ENCODE measurements at places on chromosomes 4 and X. TPM values are rescaled to one million over a fixed set of nuclear protein-coding genes. Genes with fewer than 3 reads are reported as not detected.

TMEM47 gene
- not detected for polyA plus RNA-seq

MND1 gene
- polyA plus RNA-seq = not detected

GAGE12J gene
- polyA plus RNA-seq = not detected

MAGEC2 gene
- not detected for polyA plus RNA-seq

CXCL5 gene
- polyA plus RNA-seq = 0.35 TPM

GRCh38 chr4:8235686-8236085 is 33.9 kb upstream of the HTRA3 start:
- no peak for DNase-seq

- DNase-seq = no peak
Measured at GRCh38 chr4:26174027-26174426, 146.8 kb upstream of the RBPJ start.

GRCh38 chrX:46744009-46744408 is 14.9 kb downstream of the SLC9A7 start:
- no peak for DNase-seq

GRCh38 chrX:151966236-151966635 is 8.2 kb downstream of the GABRE start:
- DNase-seq = no peak

- peak; percentile 18 for DNase-seq
Measured at GRCh38 chr4:108171339-108172230, 2.9 kb upstream of the LEF1 start.

DNA sequence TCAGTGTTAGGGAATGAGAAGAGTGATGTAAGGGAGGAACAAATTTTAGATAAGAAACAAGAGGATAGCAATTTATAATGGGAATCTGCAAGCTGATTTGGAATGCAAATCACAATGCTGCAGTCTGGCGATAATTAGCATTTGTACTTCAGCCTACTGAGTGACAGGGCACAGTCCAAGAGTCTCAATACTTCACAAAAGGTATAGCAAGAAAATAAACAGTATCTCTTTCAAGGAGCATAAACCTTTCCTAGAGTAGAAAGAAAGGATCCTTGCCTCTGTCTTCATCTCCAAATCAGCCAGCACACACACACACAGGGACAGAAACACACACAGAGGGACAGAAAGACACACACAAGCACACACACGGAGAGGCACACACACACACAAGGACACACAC is 1.1 kb upstream of the GPM6A start:
- no peak for DNase-seq

DNA sequence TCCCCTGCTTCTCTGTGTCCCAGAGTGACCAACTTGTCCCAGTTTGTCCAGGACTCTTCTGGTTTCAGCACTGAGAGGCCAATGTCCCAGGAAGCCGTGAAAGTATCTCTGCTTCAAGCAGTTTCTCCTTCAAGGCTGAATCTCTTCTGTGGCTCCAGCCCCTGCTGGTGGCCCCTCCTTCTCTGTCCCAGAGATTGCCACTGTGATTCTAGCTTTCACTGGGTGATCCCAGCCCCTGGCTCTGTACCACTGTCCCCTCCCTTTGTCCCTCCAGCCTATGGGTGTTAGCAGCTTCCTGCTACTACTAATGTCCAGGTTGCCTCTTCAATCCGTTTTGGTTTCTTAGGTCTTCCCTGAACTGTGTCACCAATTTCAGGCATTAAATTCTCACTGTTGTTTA is 70.5 kb downstream of the SOX3 start:
- no peak for DNase-seq

GRCh38 chr4:82099928-82100579 is 273.7 kb downstream of the HNRNPD start:
- DNase-seq = no peak

GRCh38 chr4:98482847-98483806 is 175.3 kb downstream of the TSPAN5 start:
- DNase-seq = no peak

DNA sequence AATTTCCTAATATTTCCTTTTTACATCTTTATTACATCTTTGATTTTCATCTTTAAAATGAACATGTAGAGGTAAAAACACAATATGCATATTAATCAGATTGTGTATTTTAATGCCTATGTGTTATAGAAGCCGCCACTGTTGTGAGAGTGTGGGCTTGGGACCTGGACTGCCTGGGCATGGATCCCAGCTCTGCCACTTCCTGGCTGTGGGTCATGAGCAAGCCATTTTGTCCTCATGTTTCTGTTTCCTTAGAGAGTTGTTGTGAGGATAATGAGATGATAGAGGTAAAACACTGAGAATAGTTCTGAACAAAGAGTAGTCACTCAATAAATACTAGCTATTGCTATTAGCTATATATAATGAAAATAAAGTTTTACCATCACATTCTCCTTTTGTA is 38.4 kb upstream of the SCOC start:
- no peak for DNase-seq

GRCh38 chrX:113058634-113059033 is 218.0 kb upstream of the AMOT start:
- no peak for DNase-seq

DNA sequence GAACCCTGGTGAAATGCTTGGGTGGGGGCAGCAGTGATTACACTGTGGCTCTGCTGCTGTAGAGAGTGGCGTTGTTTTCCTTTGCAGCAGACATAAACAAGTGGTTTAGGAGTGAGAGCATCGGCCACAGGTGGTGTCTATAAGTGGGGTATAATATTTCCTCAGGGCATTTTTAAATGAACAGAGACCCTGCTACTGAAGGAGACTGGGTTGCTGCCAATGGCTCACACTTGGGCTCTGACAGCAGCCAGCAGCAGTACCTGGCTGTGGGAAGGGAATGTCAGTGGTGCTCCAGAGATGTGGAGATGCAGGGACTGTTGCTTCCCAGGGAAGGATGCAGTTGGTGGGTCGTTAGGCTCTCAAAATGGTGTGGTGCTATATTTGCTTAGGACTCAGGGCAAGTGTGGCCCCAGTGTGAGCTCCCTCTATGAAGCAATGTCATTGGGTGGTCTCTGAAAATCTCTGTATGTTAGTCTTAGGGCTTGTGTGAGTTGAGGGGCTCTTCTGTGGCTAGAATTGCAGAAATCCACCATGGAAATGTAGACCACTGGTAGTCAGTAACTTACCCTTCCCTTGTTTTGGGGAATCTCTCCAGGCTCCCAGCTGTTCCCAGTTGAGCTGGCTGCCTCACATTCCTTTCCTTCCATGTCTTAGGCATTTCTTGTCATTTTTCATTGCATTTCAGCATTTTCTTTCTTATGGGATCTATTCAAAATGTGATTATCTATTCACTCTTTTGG is 1023.0 kb upstream of the GRID2 start:
- no peak for DNase-seq

- DNase-seq = no peak
Measured at GRCh38 chr4:177582992-177583391, 140.8 kb upstream of the AGA start.
